ENCODE measurements at places on chromosomes 5 and 9.

DNA sequence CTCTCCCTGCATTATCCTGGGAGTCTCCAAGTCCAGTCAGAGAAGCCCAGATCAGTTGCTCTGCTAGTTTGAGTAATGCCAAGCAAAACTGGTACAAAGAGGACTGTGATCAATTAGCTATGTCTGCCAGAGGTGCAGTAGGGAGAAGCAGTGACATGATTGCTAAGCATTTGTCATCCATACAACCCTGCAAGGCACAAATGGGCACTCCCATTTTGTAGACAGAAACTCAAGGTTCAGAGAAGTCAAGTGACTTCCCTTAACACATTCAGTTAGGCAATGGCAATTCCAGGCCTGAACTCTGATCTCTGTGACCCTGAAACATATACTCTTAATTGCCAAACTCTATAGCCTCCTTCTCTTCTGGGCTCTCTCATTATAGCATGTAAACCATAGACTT, 34.0 kb downstream of the NDST1 start:
- DNase-seq, result no peak

DNA sequence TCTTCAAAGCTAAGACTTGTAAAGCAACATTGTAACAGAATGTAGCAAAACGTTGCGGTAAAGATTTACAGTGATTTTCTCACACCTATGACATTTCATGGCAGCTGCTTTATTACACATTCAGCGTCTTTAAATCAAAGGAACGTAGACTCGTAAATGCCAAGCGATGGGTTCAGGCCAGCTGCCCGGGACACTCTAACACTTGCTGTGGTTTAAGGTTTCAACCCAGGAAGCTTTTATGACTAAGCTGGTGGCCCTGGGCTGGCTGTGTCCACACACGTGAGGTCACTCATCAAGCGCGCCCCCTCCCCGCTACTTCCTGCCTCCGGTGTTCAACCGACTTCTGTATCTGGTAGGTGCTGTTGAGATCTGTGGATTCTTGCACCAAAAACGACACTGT, 2.5 kb downstream of the SLC6A18 start:
- no peak for DNase-seq

GRCh38 chr5:135095052-135095715, 61.2 kb upstream of the PITX1 start:
- no peak for DNase-seq

GRCh38 chr5:132608107-132608506, 49.9 kb upstream of the IL13 start:
- DNase-seq, result no peak

DNA sequence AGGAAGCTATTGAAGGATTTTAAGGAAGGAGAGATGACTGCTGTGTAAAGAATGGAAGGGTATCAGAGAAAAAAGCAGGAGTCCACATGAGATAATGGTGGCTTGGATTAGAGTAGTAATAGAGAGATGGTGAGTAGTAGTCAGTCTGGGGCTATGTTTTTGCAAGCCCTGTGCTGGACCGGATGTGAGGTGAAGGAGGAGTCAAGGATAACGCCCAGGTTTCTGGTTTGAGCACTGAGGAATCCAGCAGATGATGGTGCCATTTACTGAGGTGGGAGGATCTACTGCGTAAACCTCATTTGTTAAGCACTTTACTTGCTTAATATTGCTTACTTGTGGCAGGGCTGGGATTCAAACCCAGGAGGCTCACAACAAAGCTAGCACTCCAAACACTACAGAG, 1.1 kb downstream of the TIGD6 start:
- no peak for DNase-seq

GRCh38 chr5:75381456-75381855, 44.4 kb downstream of the HMGCR start:
- no peak for DNase-seq

- DNase-seq, result no peak
Measured at GRCh38 chr5:129241755-129242154, 147.2 kb downstream of the ISOC1 start.

DNA sequence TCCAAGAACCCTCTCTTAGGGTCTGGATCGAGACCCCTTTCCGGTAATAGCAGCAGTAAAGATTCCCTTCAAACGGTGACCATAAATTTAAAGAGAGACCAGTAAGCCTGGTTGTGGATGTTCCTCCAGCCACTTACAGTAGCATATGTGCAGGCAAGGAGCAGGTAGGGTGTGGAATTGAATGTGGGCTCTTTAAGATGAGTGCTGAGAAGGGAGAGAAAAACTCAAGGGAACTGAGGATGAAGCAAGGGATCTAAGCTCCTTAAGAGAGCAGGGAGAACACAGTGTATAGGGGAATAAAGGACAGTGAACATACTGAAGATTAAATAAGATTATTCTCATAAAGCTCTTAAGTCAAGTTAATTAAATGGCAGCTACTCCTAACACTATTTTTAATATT, 51.3 kb downstream of the DPYSL3 start:
- DNase-seq, result no peak

DNA sequence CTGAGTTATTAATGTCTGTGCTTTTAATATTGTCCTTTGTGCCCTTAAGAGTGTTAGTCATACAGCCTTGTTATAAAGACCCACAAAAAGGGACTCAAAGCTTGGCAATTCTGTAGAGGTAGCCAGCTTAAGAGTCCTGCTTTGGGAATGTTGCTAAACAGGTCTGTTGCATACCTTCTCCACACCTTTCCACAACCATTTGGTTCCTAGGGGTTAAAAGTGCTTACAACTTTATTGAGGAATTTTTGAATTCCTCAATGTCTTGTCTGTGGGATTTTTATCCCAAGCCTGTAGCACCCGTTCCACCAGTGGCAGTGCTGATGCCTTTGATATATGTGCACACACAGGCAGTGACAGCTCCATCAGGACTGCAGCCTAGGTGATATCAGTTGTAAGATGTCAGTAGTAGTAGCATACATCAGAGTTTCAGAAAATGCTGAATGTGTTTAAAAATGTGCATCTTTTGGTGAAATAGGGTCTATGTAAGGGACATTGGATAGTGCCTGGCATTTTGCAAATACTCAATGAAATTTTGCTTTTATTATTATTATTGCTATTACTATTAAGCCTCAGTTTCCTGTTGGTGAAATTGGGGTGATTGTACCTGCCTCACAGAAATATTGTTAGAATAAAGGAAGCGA, 68.5 kb downstream of the WWC1 start:
- no peak for DNase-seq

DNA sequence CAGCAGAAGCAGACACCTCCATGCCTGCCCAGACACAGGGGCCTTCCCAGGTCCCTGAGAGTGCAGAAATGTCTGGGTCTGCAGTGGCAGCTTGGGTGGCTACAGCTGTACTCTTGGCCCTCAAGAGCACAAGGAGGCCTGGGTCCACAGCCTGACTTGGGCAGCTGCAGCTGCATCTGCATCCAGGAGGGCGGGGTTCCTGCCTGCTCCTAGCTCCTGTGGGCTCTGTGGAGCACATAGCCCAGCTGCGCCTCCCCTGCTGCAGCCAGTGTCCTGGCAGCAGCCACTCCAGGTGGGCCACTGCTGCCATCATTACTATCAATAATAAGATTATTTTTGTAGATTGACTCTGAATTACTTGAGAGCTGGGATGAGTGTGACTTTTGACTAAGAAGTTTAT, 162.0 kb upstream of the PTCH1 start:
- DNase-seq, result no peak

DNA sequence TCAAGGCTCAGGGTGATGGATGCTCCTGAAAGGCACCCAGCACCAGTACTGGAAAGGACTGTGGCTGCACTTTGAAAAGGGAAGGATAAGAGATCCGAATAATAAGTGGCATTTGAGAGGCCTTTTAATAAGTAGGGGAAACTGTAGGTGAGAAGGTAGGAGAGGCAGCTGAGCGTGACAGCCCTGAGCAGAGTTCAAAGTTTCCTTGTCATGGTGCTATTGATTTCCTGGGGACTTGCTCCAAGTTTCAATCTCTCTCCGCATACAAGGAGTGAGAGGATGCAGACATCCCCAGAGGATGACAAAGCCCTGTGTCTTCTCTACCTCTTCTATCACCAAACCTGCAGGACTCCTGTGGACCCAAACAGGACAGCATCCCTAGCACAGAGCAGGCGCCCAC, 354.5 kb downstream of the SPOCK1 start:
- no peak for DNase-seq

- DNase-seq, result no peak
Measured at GRCh38 chr5:178941361-178941760, 363 bp downstream of the ZNF454 start.

DNA sequence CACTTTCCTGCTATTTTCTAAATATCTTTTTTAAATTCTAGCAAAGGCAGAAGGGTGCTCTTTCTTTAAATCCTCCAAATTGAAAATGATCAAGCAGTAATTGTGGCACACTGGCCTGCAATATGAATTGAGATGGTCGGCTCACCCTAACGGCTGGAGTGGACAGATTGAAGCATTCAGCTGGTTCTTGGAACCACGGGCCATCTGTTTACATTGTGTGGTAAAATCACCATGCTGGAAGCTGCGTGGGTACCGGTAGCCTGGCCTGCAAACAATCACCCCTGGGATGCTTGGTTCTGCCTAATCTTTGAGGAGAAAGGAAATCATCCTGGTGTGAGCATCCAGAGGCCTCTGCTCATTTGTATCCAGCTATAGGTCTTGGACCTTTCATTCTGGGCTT, 289.3 kb downstream of the ZNF608 start:
- no peak for DNase-seq

DNA sequence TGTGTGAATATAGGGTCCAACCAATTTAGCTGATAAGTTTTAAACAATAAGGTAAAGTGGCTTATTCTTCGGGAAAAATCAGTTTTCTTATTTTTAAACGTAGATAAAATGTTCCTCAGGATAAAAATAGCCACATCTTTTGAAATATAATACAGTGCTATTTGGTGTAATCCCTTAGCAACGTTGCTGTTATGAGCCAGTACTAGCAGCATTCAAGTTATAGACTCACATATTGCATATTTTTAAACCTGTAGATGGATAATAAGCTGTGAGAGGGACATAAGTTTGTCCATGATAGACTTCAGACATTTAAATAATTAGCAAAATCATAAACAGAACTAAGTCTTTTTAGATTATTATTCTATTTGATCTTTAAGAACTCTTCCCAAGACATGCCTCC, 6.3 kb downstream of the PDE4D start:
- DNase-seq, result no peak

DNA sequence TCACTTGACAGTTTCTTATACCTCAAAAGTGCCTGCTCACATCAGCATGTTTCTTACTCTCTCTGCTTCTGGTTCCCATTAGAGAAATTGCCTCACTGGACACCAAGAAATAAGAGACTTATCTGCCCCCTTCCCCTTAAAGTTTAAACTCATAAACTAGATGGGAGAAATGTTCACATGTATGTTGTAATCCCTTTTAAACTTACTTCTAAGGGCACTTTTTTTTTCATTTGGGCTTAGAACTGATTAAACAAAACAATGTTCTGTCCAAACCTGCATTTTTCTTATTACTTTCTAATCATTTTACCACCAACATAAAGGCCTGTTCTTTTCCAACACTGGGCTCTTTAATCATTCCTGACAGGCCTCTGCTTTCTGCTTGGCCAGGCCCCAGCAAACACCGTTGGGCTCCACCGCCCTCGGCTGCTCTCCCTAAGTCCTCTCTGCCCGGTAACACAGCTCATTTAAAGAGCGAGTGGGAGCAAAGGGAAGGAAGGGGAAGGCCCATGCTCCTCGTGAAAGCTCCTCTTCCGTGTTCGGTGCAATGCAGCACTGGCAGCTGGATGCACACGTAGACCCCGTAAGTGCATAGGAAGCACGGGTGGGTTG, 53.4 kb downstream of the ROR2 start:
- DNase-seq, result no peak

DNA sequence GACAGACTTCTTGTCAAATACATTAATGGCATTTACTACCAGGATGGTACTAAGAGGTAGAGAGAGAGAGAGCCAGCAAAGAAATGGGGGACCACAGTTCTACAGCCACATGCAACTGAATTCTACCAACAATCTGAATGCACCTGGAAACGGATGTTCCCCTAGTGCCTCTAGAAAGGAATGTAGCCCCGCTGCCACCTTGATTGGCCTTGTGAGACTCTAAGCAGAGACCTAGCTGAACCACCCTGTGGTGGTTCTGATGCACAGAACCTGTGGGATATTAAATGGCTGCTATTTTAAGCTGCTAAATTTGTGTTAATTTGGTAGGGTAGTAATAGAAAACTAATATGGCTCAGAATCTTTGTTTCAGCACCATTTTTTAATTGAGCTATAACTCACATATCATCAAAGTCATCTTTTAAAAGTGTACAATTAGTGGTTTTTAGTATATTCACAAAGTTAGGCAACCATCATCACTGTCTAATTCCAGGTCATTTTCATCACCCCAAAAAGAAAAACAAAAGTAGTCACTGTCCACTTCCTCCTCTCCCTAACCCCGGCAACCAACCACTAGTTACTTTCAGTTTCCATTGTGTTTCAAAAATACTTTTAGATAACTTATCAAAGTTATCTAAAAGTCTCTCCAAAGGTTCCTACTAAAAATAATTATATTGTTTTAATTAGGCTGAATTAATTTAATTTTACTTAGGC, 51.7 kb downstream of the CPLANE1 start:
- no peak for DNase-seq

- no peak for DNase-seq
Measured at GRCh38 chr9:72390907-72391306, 25.9 kb upstream of the ZFAND5 start.

DNA sequence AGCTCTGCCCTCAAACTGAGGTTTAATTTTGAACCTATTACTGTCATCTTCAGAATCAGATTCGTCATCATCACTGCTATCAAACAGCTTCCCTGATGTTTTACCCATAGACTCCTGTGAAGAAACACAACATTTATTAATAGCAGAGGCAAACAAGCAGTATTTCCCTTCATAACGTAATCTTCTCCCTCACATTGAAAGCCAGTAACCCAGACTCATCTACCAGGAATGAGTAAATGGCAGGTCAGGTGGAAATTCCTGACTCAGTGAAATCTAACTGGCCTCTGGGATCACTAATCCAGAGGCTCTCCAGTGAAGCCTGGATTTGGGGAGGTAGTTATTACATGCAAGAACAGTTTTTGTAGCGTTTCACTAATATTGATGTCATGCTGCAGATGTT, 14.6 kb downstream of the NOL8 start:
- no peak for DNase-seq

Data from NCI-H1417 treated with DMSO at 0.1 percent for 48 hours (cell line).